ENCODE measurements at places on chromosomes 3 and 15.

DNA sequence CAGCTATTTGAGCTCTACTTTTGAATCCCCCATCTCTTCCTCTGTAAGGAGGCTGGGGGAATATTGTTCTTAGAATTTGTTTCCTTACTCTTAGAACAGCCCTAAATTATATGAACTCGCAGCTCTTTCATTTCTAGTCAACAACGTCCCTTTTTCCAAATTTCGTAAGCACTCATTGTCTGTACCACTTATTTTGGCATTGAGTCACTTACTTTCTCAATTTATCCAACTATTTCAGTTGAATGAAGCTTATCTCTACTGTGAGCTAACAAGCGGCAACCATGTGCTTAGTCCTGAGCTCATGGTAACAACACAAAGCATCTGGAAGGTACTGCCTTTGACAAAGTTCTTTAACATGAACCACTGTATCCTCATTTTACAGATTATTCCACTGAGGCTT, 191.1 kb downstream of the GREM1 start:
- no peak for DNase-seq

DNA sequence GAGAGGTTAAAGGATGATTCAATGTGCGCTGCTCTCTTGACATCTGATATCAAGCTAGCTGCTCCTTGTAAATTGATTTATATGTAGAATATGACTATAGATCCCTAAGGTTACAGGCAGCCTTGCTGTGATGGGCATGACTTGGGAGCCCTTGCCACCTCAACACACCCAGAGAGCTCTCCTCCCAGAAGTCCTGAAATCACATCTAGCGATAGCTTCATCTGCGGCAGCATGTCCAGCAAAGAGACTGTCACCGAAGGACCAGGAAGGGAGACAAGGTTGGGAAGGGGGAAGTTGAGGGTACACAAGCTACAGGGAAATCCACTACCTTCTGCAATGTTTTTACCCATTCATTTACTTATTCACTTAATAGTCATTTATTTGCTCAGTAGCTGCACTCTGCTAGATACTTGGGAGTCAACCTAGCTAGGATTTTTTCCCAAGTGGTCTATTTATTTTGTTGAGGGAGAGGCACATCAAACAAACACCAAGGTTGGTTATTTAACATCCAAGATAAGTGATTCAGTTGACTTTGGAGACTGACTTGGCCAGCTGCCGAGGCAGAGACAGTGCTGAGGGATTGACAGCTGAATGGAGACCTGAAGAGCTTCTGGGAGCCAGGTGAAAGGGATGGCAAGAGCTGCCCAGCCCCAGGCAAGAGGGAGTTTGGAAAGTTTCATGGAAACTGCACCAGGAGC, 205.8 kb upstream of the IL12A start:
- DNase-seq: no peak

- no peak for DNase-seq
These were observed 122.0 kb downstream of the KLF13 start for GRCh38 chr15:31448635-31448979.

DNA sequence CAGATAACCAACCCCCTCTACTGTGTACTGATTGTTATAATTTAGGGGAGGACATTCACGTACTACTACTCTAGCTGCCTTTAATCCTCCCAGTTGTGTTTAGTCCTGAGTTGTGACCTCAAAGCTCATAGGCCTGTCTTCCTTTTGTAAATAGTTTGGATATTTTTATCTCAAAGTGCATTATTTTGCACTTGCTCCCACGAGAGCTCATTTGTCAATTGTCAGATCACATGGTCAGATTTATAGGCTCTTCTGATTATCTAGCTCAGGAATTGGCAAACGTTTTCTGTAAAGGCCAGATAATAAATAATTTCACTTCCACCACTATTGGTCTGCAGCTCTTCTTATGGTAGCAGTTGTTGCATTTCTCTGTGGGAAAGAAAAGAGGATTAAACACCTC, 14.4 kb upstream of the SLC30A4 start:
- no peak for DNase-seq

- DNase-seq: peak; percentile 44
These were observed 18.1 kb upstream of the SCN10A start for GRCh38 chr3:38834110-38834509.
